ENCODE measurements at places on chromosomes 7 and 10. TPM values are rescaled to one million over a fixed set of nuclear protein-coding genes. Genes with fewer than 3 reads are reported as not detected.

DNA sequence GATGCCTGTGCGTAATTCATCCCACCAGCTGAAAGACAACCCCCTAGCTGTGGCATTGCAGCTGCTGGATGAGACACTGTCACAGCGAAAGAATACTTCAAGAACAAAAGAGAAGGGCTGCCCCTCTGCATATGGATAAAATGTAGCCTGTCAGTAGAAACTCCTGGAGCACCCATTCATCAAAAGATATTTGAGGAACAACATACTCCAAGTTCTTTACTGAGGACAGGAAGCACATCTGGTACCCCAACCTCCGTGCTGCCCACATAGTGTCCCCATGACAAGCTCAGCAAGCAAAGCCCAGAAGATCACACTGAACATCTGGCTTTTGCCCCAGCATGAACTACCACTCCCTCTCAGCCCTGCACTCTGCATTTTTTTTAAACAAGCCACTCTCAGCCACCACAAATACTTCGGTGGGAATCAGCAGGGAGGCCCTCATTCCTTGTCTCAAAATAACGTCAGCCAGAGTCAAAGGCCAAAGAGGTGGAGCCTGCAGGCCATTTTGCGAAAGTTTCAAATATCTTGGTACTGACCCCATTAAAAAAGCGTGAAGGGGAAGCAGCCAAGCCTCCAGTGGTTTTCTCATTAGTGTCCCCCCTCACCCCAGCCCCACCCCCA lies 1.7 kb downstream of the CREB3L2 start:
- DNase-seq, result peak; percentile 92

- DNase-seq, result peak; percentile 22
These were observed 99.7 kb upstream of the CAV2 start for GRCh38 chr7:116399819-116400218.

DNA sequence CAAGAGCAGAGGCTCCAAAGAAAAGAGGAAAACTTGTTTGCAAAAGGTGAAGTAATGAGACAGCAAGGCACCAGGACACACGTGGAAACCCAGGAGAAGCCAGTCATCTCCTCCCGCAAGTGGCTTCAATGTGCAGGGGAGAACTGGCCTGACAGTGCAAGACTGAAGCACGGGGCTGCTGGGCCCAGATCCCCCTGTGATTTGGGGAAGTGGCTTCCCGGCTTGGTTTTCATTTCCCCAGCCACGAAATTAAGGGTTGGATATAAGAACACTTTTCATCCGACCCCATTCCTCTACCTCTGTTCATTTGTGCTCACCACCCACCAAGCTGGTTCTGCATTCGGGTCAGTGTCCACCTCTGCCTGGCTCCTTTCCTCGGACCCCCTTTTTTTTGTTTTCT lies 306.4 kb downstream of the FGFR2 start:
- DNase-seq, result no peak

DNA sequence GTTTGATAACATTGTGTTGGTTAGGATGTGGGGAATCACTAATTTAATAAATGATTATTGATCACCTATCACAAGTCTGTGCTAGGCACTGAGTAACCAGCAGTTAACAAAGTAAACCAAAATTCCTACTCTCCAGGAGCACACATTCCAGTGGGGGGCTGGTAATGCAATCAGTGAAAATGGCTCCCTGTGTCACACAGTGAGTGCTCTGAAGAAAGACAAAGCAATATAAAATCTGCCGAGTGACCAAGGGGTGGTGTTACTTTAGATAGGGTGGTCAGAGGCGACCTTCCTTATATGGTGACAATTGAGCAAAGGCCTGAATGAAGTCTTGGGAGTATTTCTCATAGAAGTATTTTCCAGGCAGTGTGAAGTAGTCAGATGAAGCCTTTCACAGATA lies 13.6 kb upstream of the SMC3 start:
- DNase-seq, result no peak

DNA sequence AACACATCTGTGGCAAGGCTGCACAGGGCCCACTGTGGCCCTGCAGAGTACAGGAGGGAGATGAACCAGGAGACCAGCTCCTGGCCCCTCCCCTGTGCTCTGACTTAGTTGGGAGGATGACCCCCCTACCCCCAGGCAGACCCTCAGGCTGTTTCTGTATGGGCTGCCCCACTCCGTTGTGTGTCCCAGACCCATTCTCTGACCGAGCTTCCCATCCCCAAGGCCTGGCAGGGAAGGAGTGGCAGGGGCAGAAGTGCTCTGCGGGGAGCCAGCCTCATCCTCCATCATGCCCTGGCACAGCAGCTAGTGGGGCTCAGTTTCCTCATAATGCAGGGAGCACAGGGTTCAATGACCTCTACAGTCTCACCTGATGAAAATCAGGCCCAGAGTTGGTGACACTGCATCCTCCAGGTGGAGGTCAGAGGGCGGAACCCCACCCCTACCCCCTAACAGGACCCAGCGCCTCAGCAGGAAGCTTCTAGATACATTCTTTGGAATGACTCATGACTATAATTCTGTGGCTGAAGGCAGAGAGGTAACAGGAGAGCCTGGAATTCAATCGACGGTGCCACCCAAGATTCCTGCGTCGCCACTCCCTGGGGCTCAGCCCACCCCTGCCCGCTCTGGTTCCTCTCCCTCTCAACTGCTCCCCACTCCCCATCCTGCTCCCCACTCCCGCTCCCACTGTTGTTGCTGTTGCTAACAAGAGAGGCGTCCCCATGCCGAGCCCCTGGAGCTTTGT lies 18.2 kb downstream of the PODXL start:
- peak; percentile 20 for DNase-seq

- no peak for DNase-seq
These were observed 180.8 kb downstream of the CUX1 start for GRCh38 chr7:101998029-101998905.

GRCh38 chr10:1048349-1048731 lies 579 bp downstream of the IDI1 start:
- DNase-seq, result peak; percentile 17

DNA sequence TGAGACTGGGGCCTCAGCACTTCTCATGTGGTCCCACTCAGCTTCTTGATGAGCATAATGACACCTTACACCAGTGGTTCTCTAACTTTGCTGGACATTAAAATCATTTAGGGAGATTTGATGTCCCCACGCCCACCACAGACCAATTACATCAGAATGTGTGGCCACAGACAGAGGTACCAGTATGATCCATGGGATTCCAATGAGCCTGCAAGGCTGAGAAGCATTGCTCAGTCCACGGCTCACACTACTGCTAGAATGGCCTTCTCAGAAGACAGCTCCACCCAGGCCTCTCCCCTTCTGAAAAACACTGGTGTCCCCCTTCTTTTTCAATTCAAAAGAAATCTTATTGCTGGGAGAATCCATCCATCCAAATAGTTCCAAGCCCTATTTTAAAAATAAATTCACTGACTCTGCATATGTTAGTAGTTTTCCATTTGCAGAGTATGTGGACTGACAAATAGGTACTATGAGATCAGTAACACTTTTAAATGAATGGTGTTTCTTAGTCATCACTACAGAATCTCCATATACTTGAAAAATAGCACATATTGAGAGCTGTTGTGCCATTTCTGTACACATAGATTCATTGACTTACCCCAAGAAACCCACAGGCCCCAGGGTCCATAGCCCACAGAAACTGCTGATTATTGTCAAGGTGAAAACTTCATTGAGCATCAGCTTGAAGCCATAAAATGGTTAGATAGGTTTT lies 34.5 kb upstream of the TECTB start:
- no peak for DNase-seq

Gene MRC1
- not detected for total RNA-seq

Gene COL1A2
- total RNA-seq, result 3,728 TPM

Gene TMEM139
- not detected for total RNA-seq

Gene DRGX
- total RNA-seq, result 0.37 TPM
